ENCODE measurements at places on chromosomes 13 and 19.

DNA sequence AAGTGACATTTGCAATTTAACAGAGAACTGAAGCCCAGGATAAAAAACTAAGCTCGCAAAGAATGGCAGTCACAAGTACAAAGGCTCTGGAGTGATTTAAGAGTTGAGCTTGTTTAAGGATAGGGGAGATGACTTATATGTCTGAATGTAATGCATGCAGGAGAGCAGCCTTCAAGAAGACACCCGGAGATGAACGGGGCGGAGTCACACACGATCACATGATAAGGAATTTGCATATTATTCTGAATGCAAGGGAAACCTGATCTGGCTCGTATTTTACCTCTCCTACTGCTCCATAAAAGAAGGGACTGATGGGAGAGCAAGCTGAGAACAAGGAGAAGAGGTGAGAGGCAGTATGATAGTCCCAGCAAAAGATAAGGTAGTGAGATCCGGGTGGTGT lies 12.9 kb downstream of the TBC1D4 start:
- no peak for DNase-seq

GRCh38 chr19:34224996-34225658 lies 29.2 kb upstream of the GARRE1 start:
- no peak for DNase-seq

GRCh38 chr13:65836066-65836465 lies 1394.1 kb downstream of the PCDH9 start:
- DNase-seq, result no peak

GRCh38 chr19:3748965-3749364 lies 12.5 kb downstream of the APBA3 start:
- DNase-seq, result no peak

DNA sequence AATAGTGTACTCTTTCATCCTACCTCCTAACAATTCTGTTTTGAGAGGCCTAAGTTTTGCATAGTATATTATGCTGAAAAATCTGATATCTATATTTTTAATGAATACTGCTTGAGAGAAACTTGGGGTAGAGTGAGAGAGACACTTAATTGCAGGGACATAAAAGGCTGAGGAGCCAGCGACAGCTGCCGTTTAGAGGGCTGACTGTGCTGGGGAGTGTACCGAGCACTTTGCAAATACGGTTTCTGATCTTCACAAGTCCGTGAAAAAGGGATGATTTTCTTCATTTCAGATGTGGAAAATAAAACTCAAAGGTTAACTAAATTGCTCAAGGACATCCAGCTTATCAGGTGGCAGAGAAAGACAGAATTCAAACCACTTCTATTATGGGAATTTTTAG lies 97.4 kb downstream of the CAB39L start:
- no peak for DNase-seq

GRCh38 chr19:42628411-42629140 lies 33.9 kb upstream of the CEACAM8 start:
- no peak for DNase-seq

GRCh38 chr19:38247734-38248268 lies 8.4 kb downstream of the PPP1R14A start:
- no peak for DNase-seq

DNA sequence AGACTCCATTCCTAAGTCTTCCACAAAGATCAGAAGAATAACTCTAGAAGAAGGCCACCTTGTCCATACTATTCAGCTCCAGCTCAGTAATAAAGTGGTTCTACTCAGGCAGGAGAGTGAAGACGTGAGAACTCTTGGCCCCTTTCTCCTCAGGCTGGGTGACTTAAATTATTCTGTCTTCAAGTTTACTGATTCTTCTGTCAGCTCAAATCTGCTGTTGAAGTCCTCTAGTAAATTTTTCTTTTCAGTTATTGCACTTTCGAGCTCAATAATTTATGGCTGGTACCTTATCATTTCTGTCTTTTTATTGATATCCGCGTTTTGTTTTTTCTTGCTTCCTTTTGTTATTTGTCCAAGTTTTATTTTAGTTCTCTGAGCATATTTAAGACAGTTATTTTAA lies 922.3 kb upstream of the PCDH9 start:
- DNase-seq, result no peak

DNA sequence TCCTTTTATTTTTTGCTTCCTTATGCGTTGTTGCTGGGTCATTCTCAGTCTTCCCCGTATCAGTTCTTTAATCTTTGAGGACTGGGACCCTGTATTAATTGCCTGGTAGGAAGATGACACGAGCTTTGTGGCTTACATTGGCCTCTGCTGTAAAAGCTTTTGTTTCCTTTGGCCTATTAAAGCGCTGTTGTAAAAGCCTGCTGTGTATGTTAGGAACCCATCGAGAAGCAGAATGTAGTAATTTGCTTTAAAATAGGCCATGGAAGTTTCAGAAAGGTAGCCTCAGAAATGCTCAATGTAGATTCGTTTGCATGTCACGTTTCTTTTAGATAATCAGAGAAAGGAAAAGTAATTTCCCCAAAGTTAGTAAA lies 257.5 kb upstream of the STARD13 start:
- DNase-seq, result no peak

DNA sequence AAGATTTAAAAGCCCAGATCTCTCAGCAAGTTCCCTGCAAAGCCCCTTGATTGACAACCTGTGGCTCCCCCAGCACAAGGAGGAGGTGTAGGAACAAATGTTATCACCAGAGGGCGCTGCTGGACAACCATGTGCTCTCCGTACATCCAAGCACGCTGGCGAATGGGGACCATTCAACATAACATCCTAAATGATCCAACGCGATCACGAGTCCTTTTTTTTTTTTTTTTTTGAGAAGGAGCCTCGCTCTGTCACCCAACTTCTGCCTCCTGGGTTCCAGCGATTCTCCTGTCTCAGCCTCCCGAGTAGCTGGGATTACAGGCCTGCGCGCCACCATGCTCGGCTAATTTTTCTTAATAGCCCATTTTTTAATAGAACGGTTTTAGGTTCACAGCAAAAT lies 52.0 kb downstream of the NWD1 start:
- peak; percentile 28 for DNase-seq

GRCh38 chr13:21673789-21674489 lies 3.1 kb downstream of the FGF9 start:
- DNase-seq, result no peak

- no peak for DNase-seq
Observed at GRCh38 chr13:20573186-20573585, 6.2 kb downstream of the IFT88 start.

GRCh38 chr19:3585301-3586126 lies at the start of gene GIPC3:
TSS of gene GIPC3 (plus strand) at chr19:3585478. CDS start at chr19:3585598, 120 bp downstream.
- no peak for DNase-seq

- no peak for DNase-seq
Observed at GRCh38 chr13:73025217-73026012, 33.4 kb upstream of the KLF5 start.

GRCh38 chr13:85536706-85537105 lies 262.5 kb downstream of the SLITRK6 start:
- DNase-seq, result no peak

DNA sequence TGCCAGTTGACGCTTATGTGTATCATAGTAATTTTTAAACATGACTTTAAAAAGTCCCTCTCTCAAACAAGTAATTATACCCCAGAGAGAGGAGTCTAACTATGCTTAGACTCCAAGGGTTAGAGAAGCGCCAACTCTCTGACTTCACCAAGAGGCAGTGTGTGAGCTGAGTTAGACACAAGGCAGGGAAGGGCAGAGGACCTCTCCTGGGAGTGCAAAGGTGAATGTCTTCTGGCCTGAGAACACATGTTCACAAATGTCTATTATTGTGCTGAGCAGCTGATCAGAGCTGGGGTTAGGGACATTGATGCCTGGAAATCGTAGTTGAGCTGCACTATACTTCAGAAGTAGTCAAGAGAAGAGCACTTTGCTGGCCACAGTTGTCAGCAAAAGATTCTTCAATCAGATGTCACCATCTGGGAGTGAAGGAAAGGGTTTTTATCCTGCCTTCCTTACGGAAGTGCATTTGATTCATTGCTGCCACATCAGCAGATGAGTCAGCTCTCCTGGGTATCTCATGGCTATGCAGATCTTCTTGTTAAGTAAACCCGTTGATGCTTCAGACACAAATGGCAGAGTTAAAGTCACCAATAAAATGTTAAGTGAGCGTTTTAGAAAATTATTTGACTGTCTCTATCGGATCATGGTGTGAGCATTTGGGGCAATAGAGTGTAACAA lies 283.2 kb upstream of the ARGLU1 start:
- DNase-seq, result no peak

- peak; percentile 41 for DNase-seq
Observed at GRCh38 chr19:54114340-54115108, 933 bp downstream of the TFPT start.

DNA sequence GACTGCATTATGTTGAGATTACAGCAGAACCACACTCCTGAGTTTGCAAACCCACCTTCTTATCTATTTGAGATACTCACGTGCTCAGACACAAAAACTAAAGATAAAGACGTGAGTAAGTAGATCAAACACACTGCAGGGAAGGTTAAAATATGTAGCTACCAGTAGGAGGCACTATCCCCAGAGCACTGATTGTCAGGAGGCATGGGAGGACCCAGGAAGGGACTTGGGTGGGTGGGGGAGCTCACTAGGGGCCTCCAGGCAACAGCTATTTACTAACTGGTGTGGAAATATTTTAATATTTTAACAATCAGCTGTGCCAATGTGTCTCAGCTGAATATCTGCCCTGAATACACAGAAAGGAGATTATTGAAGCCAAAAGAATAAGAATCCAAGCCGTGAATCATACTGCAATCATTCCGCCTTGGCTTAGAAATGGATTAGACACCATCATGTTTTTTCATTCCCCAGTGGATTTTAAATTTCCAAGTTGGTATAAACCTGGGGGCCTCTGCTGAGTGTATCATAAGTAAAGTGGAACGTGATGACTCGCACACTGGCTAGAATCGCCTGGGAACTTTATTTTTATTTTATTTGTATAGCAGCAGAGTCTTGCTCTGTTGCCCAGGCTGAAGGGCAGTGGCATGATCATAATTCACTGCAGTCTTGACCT lies 73.2 kb upstream of the CACNA1A start:
- DNase-seq, result no peak

GRCh38 chr13:49071341-49071937 lies 95.7 kb downstream of the FNDC3A start:
- DNase-seq, result no peak

DNA sequence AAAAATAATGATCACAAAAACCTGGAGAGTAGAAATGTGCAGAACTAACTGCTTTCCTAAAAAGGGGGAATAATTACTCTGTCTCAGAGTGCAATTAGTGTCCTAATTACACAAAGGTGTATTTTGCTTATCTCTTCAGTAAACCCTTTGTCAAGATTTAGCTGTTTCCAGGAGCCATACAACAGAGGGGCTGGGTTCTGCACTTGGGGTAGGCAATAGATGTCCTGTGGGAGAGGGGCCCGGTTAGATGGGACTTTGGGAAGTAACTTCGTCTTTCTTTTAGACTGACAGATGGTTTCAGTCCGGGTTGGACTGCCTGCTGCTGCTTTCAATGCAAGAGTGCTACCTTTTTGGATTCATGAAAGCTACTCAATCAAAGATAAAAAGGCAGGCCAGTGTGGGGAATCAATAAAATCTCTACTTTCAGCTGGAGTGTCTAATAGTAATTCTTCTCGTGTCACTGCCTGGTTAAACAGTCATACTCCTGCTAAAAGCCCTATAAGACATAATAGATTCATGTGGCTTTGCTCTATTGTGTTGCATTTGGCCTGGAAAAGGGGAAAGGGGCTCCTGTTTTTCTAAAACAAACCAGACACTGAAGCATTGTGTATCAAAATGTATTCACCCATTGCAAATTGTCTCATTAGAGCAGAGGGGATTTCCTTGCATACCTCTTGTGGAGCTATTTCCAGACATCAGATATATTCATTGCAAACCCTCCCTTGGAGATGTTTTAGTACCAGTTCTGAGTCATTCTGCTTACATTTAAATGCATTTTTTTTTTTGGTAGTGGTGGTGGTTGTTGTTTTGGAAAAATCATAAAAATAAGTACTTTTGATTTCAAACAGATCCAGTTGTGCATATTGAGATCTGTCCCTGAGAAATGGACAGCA lies 83.3 kb upstream of the PCDH8 start:
- DNase-seq, result no peak

GRCh38 chr13:92042522-92042921 lies 644.1 kb downstream of the GPC5 start:
- no peak for DNase-seq

DNA sequence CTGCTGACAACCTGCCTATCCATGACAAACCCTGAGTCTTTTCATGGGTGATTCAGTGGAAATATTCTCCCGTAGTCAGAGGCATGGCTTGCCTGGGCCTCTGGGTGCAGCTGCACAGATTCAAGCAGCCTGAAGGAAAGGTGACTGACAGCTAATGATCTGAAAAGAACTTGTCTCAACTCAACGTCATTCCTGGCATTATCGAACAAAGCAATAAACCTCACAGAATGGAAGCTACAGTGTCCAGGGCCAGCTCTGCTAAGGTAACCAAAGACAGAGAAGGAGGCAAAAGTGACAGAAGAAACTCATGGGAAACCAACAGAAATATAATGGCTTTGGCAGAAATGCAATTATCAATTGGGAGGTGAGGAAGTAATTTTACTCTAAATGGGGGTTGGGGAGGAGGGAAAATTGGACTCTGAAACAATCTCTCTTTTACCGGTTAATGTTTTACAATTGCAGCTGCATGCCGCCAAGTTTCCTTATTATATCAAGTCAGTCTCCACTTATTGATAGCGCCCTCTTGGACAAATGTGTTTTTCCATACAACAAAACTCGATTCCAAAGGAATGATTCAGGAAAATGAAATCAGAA lies 12.9 kb downstream of the STARD13 start:
- no peak for DNase-seq

DNA sequence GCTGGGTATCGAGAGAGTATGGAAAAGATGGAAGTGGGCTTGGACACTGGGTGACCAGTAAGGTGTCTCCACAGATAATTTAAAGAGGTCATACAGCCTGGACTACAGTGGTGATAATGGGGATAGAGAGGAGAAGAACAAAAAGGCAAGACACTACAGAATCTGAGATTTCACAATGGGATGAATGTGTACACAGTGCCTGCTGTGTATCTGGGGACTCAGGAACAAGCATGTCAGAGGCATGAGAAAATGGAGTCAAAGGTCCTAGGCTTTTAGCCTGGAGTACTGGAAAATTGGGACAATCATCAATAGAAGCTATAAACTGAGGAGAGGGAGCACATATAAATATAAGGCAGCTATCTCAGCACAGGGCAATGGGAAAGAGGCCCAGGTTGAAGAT lies 69.4 kb downstream of the TSC22D1 start:
- no peak for DNase-seq

DNA sequence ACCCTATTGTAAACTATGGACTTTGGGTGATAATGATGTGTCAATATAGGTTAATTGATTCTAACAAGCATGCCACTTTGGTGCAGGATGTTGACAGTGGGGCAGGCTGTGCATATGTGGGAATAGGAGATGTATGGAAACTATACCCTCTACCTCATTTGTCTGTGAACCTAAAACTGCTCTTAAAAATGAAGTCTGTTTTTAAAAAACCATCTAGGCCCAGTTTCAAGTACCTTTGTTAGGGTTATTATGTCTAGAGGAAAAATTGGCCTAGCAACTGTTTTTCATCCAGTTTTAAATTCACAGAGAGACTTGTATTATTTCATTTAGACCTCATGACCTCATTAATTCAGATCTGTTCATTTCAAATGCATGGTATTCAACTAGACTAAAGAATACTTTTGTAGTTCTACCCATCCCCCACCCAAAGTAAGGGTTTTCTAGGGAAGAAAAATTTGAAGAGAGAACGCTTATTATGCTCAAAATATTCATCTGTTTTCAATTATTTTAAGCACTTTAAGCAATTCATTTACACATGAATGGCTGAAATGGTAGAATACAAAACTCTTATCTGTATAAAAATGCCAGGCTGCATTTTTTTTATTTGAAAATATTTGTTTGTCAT lies 1781.9 kb upstream of the MIR17HG start:
- DNase-seq, result no peak
